ENCODE measurements at places on chromosomes 16 and 17. TPM values are rescaled to one million over a fixed set of nuclear protein-coding genes. Genes with fewer than 3 reads are reported as not detected.

- peak overlapping the region; percentile 79 for H3K4me3 ChIP-seq
- no peaks in the 10 kb centered on the region for H3K27me3 ChIP-seq
- peak overlapping the region; percentile 94 for H3K27ac ChIP-seq
- DNase-seq = peak; percentile 96
- no peaks in the 10 kb centered on the region for H3K36me3 ChIP-seq
- H3K4me1 ChIP-seq = peaks cover 16% of the 10 kb centered on the region
Measured at GRCh38 chr16:89972244-89973234, 24.0 kb downstream of the DEF8 start.

The SLC13A2 gene
- not detected for polyA plus RNA-seq

DNA sequence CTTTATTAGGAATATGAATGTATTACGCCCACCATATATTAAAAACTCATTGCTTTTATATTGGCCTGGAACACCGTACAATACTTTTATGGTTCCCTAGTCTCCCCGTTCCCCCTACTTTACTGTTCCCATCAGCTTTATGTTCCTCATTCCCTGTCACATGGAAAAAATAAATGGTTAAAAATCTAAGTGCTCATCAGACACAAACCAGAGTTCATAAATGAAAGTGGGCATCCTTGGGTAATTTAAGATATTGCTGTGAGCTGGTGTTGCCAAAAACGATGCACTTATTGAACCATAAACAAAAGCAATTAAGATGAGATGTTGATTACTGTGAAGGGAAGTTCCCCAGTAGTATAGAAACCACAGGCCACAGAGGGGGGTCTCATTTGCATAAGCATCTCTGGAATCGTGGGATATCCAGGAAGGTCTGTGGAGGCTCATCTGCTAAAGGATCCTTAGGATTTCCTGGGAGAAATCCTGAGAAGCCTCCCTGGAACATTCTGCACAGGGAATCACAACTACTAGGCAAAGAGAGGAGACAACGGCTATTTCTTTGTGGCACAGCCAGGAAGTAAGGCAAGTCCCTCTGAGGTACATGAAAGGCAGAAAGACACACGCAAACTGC is 591.4 kb upstream of the CDH11 start:
- H3K4me1 ChIP-seq = no peaks in the 10 kb centered on the region
- no peak overlapping the region for H3K4me3 ChIP-seq
- no peaks in the 10 kb centered on the region for H3K36me3 ChIP-seq

DNA sequence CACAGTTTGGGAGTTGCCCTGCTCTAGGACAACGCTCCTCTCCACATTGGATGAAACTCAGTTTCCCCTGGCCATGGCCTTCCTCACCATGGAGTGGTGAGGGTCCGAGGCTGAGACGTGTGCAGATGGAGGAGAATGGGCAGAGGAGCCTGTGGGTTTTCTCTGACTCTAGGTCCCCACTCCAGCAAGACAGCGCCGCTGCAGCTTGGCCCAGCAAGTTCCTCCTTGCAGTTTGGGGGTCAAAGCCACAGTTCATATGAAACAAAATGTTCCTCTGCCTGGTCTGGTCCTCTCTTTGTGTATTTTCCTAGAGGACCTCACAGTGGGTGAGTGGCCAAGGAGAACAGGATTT is 2.3 kb downstream of the C16orf54 start:
- no peaks in the 10 kb centered on the region for H3K36me3 ChIP-seq
- H3K27ac ChIP-seq = no peak overlapping the region
- H3K4me1 ChIP-seq = no peaks in the 10 kb centered on the region
- H3K27me3 ChIP-seq = no peaks in the 10 kb centered on the region

DNA sequence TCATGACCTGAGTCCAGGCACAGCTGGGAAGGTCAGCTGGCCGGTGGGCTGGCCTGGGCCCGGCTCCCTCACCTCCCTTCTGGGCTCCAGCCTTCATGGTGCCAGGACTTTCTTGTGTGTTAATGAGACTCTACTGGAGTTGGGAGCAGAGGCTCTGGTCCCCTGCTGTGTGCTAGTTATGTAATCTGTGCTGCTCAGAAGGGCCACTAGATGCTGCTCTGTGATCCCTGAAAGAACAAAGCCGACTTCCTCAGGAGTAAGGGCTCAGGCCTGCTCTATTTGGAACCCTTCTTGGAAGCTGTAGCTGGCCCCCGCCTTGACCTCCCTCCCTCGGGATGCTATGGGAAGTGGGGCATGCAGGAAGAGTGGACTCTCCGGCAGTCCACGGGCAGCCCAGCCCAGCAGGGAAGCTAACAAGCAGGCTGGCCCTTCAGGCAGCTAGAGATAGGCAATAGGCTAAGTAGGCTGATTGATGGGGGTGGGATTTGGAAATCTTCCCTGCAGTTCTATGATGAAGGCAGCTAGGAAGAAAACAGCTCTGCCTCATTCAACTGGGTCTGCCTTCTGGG is 3.3 kb upstream of the CDK5R1 start:
- DNase-seq = peak; percentile 90
- no peak overlapping the region for H3K4me3 ChIP-seq
- H3K27me3 ChIP-seq = no peaks in the 10 kb centered on the region
- peaks cover 20% of the 10 kb centered on the region for H3K36me3 ChIP-seq
- H3K4me1 ChIP-seq = peaks cover 12% of the 10 kb centered on the region

GRCh38 chr17:39923836-39924690 is 3.3 kb downstream of the ORMDL3 start:
- DNase-seq = peak; percentile 33
- peaks cover 27% of the 10 kb centered on the region for H3K4me1 ChIP-seq
- H3K36me3 ChIP-seq = peaks cover 7% of the 10 kb centered on the region
- H3K27me3 ChIP-seq = no peaks in the 10 kb centered on the region
- H3K27ac ChIP-seq = no peak overlapping the region

GRCh38 chr16:89166696-89167424 is 4.7 kb upstream of the CDH15 start:
- no peaks in the 10 kb centered on the region for H3K4me1 ChIP-seq
- no peak overlapping the region for H3K27ac ChIP-seq
- H3K27me3 ChIP-seq = peaks cover 15% of the 10 kb centered on the region

GRCh38 chr17:79977708-79978547 is 57.7 kb downstream of the TBC1D16 start:
- no peak for DNase-seq
- no peaks in the 10 kb centered on the region for H3K4me1 ChIP-seq
- H3K27ac ChIP-seq = no peak overlapping the region
- no peaks in the 10 kb centered on the region for H3K27me3 ChIP-seq
- no peak overlapping the region for H3K4me3 ChIP-seq

The FOXL1 gene
- polyA plus RNA-seq = 0.61 TPM

- DNase-seq = peak; percentile 99
- no peak overlapping the region for H3K4me3 ChIP-seq
- H3K27me3 ChIP-seq = no peaks in the 10 kb centered on the region
- peak overlapping the region; percentile 94 for H3K27ac ChIP-seq
- peaks cover 4% of the 10 kb centered on the region for H3K36me3 ChIP-seq
- peaks cover 65% of the 10 kb centered on the region for H3K4me1 ChIP-seq
Measured at GRCh38 chr17:2172077-2172851, 117.4 kb downstream of the HIC1 start.

DNA sequence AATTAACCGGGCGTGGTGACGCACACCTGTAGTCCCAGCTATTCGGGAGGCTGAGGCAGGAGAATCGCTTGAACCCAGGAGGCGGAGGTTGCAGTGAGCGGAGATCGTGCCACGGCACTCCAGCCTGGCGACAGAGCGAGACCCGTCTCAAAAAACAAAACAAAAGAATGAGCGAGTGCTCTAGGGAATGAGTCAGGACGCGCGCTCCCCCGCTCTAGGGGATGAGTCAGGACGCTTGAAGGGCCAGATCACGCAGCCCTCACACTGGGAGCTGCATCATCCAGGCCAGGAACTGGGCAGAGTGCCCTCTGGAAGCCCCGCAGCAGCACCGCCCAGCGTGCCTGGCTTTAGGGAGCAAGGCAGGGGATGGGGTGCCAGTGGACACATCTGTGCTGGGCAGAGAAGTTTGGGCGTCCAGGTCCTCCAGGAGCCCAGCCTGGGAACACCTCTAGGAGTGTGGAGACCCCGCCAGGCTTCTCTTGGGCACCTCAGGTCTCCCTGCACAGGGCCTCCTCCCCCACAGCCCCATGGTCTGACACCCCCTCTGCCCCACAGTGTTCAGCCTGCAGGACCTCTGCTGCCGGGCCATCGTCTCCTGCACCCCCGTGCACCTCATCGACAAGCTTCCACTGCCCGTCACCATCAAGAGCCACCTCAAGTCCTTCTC is 3.9 kb upstream of the WFIKKN1 start:
- H3K27ac ChIP-seq = no peak overlapping the region
- H3K27me3 ChIP-seq = no peaks in the 10 kb centered on the region
- peak; percentile 96 for DNase-seq
- no peak overlapping the region for H3K4me3 ChIP-seq
- peaks cover 3% of the 10 kb centered on the region for H3K36me3 ChIP-seq

The TIMP2 gene
- polyA plus RNA-seq = 5.9 TPM

DNA sequence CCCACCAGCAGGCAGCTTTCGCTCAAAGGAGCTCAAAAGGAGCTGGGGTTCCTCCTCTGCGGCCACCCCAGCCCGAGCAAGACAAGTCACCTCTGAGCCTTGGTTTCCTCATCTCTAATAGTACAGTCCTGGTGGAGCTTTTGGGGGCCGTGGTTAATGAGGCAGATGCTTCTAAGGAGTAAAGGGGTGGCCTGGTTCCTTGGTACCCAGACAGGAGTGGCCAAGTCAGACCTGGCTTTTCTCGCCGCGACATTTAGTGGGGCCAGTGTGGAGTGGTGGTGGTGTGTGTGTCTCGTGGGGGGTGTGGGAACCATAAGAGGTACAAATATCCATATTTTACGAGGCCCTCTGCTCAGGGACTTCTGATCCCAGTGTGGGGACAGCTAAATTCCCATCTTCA is 6.7 kb downstream of the FOXF1 start:
- peaks cover 74% of the 10 kb centered on the region for H3K27me3 ChIP-seq
- peaks cover 7% of the 10 kb centered on the region for H3K4me1 ChIP-seq
- H3K4me3 ChIP-seq = no peak overlapping the region
- DNase-seq = no peak

GRCh38 chr16:57810197-57811031 is 8.1 kb upstream of the KIFC3 start:
- peak; percentile 87 for DNase-seq
- no peak overlapping the region for H3K4me3 ChIP-seq
- peaks cover 3% of the 10 kb centered on the region for H3K4me1 ChIP-seq
- no peaks in the 10 kb centered on the region for H3K36me3 ChIP-seq
- H3K27me3 ChIP-seq = no peaks in the 10 kb centered on the region

The KRTAP17-1 gene
- not detected for polyA plus RNA-seq

DNA sequence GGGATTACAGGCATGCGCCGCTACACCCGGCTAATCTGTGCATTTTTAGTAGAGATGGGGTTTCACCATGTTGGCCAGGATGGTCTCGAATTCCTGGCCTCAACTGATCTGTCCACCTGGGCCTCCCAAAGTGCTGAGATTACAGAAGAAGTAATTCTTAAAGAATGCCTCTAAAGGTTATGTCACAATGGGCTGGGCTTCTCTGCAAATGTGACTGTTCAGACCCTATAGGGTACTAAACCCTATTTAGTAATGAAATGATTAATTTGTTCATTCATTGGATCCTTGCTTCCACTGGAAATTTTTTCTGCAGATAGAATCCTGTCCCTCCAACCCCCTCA is 108.8 kb upstream of the CORO6 start:
- DNase-seq = no peak
- peak overlapping the region; percentile 98 for H3K27ac ChIP-seq
- no peaks in the 10 kb centered on the region for H3K27me3 ChIP-seq
- no peak overlapping the region for H3K4me3 ChIP-seq
- peaks cover 35% of the 10 kb centered on the region for H3K4me1 ChIP-seq
- no peaks in the 10 kb centered on the region for H3K36me3 ChIP-seq

GRCh38 chr16:1538804-1539520 is 5.5 kb downstream of the TMEM204 start:
- no peaks in the 10 kb centered on the region for H3K4me1 ChIP-seq
- no peak overlapping the region for H3K4me3 ChIP-seq
- no peak for DNase-seq
- no peaks in the 10 kb centered on the region for H3K27me3 ChIP-seq
- H3K36me3 ChIP-seq = no peaks in the 10 kb centered on the region

The CACNG3 gene
- not detected for polyA plus RNA-seq

DNA sequence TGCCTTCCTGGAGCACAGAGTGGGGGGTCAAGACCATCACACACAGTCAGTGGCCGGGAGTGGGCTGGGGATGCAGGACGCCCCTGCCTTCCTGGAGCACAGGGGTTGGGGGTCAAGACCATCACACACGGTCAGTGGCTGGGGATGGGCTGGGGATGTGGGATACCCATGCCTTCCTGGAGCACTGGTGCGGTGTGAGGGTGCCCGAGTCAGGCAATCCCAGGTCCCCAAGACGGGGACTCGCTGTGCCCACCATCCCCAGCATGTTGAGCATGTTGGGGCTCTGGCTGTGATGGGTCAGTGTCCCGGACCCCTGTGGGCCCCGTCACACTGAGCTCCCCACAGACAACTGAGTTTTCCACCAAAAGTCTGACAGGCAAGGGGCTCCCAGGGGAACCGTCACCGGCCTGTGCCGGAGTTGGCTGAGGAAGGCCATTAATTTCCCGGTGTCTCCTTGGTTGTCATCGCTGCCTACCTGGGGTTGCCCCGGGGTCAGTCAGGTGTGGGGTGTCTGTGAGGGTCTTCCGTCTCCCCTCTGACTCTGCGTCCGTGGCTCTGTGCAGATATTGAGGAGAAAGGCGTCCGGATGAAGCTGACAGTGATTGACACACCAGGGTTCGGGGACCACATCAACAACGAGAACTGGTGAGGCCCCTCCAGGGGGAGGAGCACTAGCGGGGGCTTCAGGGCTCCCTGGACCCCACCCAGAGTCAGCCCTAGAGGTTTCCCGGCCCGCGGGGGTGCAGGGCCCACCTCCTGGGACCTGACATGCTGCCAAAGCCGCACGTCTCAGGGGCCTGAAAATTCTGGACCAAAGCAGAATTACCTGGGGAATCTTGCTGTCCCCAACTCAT is 347.1 kb downstream of the SEC14L1 start:
- no peak for DNase-seq
- no peaks in the 10 kb centered on the region for H3K27me3 ChIP-seq
- H3K36me3 ChIP-seq = peaks cover 15% of the 10 kb centered on the region
- peak overlapping the region; percentile 13 for H3K27ac ChIP-seq

DNA sequence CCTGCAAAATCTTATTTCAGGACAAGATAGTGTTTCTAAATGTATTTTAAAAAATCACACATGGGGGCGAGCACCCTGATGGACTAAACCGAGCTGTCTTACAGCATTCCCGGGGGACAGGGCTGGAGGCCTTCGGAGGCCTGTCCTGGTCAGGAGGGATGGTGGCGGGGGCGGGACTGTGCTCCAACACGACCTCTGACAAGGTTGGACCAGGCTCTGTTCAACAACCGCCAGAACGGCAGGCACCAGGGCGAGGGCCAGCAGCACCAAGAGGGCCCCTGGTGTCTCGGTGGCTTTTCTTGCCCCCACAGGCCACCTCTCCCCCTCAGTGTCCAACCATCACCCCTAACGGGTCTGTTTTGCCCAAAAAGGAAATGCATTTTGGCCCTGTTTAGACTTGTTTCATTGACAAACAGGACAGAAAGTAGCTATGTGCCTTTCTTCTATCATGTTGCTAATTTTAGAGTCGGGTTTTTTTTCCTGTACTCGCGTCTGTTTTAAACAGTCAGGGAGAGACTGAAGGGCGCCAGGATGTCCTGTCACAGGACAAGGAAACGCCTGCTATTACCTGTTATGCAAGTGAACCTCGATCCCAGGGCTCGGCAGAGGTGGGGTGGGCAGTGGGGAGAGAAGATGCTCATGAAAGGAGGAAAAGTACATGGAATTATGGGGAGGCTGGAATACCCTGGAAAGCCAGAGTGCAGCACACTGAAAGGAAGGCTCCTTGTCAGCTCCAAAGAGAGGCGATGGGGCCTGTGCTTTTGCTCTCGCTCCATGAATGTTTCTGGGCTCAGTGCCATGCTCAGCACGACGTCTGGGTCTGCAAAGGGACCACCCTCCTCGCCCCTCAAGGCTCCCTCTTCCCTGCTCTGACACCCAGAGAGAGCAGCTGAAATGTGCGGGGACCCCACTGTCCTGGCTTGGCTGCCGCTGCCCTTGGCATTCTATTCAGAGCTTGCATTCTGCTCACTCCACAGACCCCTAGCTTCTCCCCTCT is 11.9 kb downstream of the TMEM204 start:
- H3K4me1 ChIP-seq = peaks cover 19% of the 10 kb centered on the region
- H3K36me3 ChIP-seq = no peaks in the 10 kb centered on the region
- H3K4me3 ChIP-seq = no peak overlapping the region
- DNase-seq = peak; percentile 51
